ENCODE measurements at places on chromosomes 2 and 18.

DNA sequence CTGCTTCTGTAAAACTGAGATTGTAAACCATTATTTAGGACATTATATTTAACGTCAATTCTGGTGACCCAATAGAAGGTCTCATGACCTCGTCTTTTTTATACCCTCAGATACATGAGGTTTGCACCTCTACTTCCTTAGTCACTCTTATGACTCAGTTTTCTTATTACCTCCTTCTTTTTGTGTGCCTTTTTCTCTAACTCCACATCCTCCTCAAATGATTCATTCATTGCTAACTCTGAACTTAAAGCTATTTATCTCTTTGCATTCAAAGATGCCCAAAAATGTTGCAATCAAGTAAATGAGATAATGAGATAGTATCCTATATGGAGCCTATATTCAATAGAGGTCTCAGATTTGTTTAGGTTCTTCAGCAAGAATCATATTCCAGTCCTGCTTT lies 121.0 kb upstream of the KYNU start:
- peak; percentile 68 for DNase-seq

GRCh38 chr2:18117592-18117991 lies 239.1 kb downstream of the KCNS3 start:
- DNase-seq: peak; percentile 54

GRCh38 chr2:190762566-190762965 lies 113.7 kb downstream of the NAB1 start:
- DNase-seq: no peak

DNA sequence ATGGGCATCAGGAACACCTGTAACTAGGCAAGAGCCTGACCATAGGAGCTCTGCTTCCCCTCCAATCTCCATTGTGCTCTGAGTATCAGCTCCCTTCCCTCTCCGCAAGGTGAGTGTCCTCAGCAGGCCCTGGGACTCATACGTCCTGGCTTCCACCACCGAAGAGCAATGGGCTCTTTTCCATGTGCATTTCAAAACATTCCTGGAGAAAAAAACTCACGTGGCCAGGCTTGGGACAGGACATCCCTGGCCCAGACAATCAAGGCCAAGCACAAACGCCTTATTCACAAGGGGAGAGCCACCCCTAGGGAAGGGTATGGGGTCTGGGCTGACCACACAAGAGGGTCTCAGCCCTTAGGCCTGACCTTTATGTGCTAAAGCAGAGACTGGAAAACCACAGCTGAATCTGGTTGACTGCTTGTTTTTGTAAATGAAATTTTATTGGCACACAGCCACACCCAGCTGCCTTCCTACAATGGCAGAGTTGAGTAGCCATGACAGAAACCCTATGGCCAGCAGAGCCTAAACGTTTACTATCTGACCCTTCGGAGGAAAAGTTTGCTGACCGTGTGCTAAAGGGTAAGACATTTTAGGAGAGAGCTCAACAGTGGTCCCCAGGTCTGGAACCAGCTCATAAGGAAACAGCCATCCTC lies 175.7 kb upstream of the ARL4C start:
- DNase-seq: no peak

GRCh38 chr2:238816291-238816690 lies 31.6 kb upstream of the TWIST2 start:
- DNase-seq: no peak

GRCh38 chr2:53381271-53381670 lies 386.3 kb upstream of the CHAC2 start:
- no peak for DNase-seq

DNA sequence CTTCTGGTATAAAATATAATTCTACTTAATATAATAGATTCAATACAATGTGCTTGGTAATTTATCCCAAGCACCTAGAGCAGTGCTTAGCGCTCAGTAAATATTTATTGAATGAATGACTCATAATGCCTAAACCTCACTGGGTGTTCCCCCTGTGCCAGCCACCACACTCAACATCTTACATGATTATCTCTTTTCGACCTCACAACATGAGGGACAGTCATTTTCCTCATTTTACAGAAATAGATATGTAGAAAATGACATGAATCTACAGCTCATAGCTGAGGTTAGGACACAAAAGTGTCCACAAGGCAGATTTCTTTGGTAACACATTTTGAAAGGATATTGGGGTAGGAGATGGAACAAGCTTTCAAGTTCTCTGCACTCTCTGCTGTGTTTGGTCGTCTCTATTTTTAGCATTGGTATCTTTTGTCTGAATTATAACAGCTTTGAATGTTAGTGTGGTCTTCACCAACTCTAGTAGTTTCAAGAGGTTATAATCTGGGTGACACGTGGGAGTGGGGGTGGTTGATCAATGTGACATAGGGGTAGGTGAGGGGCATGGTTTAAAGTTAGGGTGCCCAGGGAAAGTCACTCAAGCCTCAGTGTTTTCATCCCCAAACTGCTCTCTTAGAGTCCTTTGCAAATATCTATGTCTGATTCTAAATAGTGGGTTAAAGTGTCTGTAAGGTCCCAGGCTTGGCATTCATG lies 9.8 kb downstream of the MYOM1 start:
- peak; percentile 20 for DNase-seq

- no peak for DNase-seq
Observed at GRCh38 chr2:60746318-60746717, 9.8 kb upstream of the PAPOLG start.

DNA sequence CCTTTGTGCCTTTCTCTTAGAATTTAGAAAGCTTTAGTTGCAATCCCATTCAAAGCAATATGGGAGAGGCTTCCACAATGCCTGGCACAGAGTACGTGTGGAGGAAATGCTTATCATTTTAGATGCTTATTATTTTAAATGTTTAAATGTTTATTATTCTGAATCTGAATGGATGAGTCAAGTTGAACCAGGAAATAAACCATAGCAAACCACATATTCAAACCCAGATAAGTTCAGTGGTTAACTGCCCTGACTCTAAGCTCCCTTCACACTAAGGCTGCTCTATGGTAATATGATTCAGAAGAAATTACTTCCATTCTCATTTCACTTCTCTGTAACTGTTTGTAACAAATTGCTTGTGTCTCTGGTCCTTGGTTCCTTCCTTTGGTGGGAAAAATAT lies 5.2 kb upstream of the PPP4R1 start:
- DNase-seq: peak; percentile 66

DNA sequence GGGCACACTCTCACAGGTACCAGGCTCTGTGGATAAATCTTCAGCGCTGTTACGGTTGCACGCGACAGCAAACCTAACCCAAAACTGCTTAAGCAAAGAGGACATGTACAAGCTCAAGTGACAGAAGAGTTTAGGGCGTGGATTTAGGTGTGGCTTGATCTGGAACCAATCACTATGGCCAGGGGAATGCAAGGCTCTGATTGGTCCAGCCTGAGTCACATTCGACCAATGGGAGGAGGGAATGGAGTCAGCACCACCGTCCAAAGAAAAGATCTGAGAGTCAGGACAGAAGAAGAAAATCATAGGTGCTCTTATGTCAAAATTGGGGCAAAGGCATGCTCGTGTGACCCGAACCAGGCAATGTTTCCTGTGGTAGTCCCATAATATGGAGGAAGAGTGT lies 139.0 kb downstream of the TRIM43 start:
- DNase-seq: no peak

- no peak for DNase-seq
Observed at GRCh38 chr2:149430743-149431736, 100.7 kb downstream of the LYPD6 start.

GRCh38 chr2:134138115-134138514 lies 115.8 kb upstream of the MGAT5 start:
- no peak for DNase-seq

DNA sequence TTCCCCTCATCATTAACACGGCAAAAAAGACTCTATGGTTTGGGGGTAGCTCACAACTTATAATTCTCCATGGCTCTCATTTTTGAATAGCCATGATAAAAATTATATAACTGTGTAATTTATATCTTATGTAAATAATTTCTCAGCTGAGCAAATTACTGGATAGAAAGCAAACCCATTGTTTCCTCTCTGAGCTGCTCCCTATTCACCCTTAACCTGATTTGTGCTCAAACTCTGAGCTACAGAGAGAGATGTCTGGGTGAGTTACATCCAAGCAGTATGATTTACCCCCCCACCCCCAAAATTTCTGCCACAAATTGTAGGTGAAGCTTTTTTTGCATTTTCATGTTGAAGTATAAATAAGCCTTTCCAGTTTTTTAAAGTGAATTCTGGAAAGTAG lies 123.7 kb downstream of the TFCP2L1 start:
- DNase-seq: no peak

GRCh38 chr2:74244286-74244685 lies 45.9 kb downstream of the MTHFD2 start:
- DNase-seq: no peak

GRCh38 chr2:46979571-46979979 lies 64.0 kb upstream of the MCFD2 start:
- no peak for DNase-seq

DNA sequence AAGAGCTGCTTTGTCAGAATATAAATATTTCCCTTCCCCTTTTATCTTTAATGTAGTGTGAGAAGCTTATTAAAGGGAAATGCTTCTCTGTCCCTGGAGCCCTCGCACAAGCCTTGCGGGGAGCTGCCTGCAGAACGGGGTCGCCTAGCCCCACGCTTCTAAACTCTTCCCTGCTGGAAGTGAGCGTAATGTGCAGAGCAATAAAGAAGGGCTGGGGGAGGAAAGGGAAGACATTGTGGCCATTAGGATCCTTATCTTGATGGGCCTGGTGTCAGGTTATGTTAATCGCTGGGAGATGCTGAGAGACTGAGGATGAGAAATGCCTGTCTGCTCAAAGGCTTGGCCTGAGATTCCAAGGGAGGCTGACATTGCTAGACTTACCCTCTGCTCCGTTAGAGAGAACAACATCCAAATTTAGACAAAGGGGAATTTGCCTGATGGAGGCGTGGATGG lies 18.9 kb upstream of the FZD7 start:
- no peak for DNase-seq

DNA sequence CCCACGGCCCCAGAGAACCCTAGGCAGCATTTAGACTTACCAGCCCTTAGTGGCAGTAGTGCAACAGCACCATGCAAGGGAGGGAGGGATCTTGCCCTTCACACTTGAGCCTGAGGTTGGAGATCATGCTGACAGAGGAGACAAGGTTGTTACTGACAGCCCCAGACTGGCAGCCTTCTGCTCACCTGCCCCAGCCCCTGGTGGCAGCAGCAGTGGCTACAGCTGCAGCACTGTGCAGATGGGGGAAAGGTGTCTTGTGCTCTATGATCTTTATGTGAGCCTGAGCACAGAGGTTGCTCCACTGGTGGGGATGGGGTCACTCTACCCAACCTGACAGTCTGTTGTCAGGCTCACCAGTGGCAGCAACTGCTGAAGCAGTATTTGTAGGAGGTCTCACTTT lies 501.2 kb upstream of the LRRTM4 start:
- DNase-seq: no peak

GRCh38 chr2:64951306-64951953 lies 37.8 kb upstream of the SLC1A4 start:
- DNase-seq: no peak

DNA sequence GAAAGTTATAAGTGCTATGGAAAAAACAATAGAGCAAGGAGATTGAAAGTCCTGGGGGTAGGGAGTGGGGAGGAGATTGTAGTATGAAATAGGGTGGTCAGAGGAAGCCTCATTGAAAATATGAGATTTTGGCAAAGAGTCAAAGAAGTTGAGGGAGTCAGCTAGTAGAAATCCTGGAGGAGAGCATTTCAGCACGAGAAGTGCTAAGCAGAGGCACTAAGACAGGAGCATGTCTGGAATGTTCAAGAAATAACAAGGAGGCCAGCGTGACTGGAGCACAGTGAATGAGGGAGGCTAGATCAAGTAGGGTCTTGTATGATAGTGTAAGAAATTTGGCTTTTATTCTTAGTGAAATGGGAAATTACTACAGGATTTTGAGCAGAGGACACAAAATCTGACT lies 2.1 kb upstream of the TSPYL6 start:
- DNase-seq: no peak

DNA sequence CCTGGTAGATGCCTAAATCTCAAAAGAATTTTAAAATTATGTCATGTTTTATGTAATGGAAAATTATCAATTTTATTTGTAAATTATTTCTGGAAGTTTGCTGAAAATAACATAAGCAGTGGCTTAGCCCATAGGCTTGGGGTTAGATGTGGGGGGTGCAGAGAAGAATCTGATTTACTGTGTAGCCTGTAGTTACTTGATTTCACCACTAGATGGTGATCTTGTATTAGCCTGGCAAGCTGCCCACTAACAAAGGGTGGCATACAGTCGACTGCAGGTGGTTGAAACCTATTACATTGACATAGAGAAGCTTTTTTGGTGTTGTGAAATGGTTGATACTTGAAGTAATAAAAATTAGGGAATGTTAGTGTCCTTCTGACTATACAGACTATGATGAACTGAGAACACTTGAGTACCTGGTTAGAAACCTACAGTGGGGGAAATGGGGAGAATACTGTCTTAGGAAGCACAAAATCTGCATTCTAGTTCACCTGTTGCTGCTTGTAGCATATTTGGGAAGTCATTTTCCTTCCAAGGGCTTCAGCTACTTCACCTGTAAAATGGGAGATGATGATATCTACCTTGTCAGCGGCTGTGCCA lies 191.0 kb upstream of the LHCGR start:
- DNase-seq: peak; percentile 69

GRCh38 chr2:34371711-34372110 lies 772.6 kb upstream of the FAM98A start:
- DNase-seq: no peak

DNA sequence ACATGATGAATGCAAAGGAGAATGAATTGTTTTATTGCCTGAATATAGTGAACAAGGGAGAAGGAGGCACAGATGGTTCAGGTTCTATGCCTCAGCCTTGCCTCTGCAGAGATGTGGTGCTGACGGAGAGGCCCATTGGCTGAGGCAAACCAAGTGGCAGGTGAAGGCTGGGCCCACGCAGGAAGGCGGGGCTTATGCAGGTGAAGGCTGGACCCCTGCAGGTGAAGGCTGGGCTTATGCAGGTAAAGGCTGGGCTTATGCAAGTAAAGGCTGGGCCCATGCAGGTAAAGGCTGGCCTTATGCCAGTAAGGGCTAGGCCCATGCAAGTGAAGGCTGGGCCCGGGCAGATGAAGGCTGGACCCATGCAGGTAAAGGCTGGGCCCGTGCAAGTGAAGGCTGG lies 414.7 kb downstream of the LRATD1 start:
- no peak for DNase-seq

GRCh38 chr18:10798727-10799550 lies 273.1 kb downstream of the NAPG start:
- peak; percentile 88 for DNase-seq
